ENCODE measurements at places on chromosomes 12 and 14. TPM values are rescaled to one million over a fixed set of nuclear protein-coding genes. Genes with fewer than 3 reads are reported as not detected.
A peak's percentile ranks its signal among the peaks of the same experiment; 100 is the strongest.

Gene MMP14
- total RNA-seq, result 361 TPM

DNA sequence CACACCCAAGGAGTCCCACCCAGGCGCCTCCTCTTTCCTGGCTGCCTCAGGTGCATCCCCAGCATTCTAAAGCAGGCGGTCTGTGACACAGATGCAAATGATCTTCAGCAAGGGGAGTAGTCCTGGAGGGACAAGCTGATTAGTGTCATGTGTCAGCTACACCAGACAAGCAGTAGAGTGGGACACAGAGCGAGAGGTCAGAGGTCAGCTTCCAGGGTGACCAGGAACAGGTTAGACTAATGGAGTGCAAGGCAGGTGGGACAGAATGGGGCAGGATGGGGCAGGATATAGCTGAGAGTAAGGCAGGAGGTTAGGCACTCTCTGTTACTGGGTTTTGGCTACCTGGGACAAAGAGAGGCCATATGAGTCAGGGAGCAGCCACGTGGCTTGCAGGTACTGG lies 534.0 kb downstream of the FUT8 start:
- H3K36me3 ChIP-seq, result no peaks in the 10 kb centered on the region
- no peaks in the 10 kb centered on the region for H3K27me3 ChIP-seq
- no peaks in the 10 kb centered on the region for H3K4me1 ChIP-seq
- no peak overlapping the region for H3K27ac ChIP-seq

Gene TMTC1
- 49.9 TPM for total RNA-seq

GRCh38 chr12:67780580-67781084 lies 132.1 kb downstream of the DYRK2 start:
- H3K27me3 ChIP-seq, result no peaks in the 10 kb centered on the region
- no peaks in the 10 kb centered on the region for H3K36me3 ChIP-seq
- no peaks in the 10 kb centered on the region for H3K4me1 ChIP-seq
- no peak for DNase-seq
- no peak overlapping the region for H3K27ac ChIP-seq

Gene PPM1H
- total RNA-seq, result 15.4 TPM

Gene RASSF3
- total RNA-seq, result 24.6 TPM

DNA sequence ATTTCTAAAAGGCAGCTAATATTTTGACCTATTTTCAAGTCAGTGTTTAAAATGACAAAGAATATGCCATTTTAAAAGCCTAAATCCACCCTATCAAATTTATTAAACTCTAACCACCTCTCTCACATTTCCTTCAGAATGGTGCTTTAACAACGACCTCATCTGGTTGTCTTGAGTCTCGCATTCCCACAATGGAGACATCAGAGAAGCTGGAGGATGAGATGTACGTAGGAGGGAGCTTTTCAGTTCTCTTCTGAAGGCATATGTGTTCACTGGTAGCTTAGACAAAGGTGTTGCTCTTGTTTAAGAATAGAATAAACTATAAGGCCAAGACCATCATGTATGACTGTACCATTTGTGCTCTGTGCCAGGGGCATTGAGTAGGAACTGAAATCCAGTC lies 82.9 kb downstream of the BCL2L14 start:
- H3K27me3 ChIP-seq, result no peaks in the 10 kb centered on the region
- peaks cover under 1% of the 10 kb centered on the region for H3K36me3 ChIP-seq
- H3K4me3 ChIP-seq, result no peak overlapping the region
- H3K27ac ChIP-seq, result no peak overlapping the region
- no peaks in the 10 kb centered on the region for H3K4me1 ChIP-seq

GRCh38 chr12:16229676-16230075 lies 47.8 kb downstream of the SLC15A5 start:
- no peak overlapping the region for H3K4me3 ChIP-seq
- no peaks in the 10 kb centered on the region for H3K36me3 ChIP-seq
- no peak for DNase-seq
- no peaks in the 10 kb centered on the region for H3K27me3 ChIP-seq
- H3K27ac ChIP-seq, result no peak overlapping the region

GRCh38 chr12:26863515-26863914 lies 30.5 kb upstream of the ITPR2 start:
- H3K27me3 ChIP-seq, result no peaks in the 10 kb centered on the region
- no peaks in the 10 kb centered on the region for H3K4me1 ChIP-seq
- H3K4me3 ChIP-seq, result no peak overlapping the region
- no peak overlapping the region for H3K27ac ChIP-seq
- no peaks in the 10 kb centered on the region for H3K36me3 ChIP-seq
- DNase-seq, result no peak

Gene PTPN6
- 28.0 TPM for total RNA-seq

Gene CD163L1
- total RNA-seq, result 0.33 TPM

GRCh38 chr12:130429656-130430505 lies 92.2 kb downstream of the PIWIL1 start:
- H3K36me3 ChIP-seq, result no peaks in the 10 kb centered on the region
- peak; percentile 28 for DNase-seq
- no peak overlapping the region for H3K27ac ChIP-seq
- H3K4me1 ChIP-seq, result no peaks in the 10 kb centered on the region
- H3K27me3 ChIP-seq, result no peaks in the 10 kb centered on the region

- H3K4me1 ChIP-seq, result no peaks in the 10 kb centered on the region
- H3K4me3 ChIP-seq, result no peak overlapping the region
Measured at GRCh38 chr12:74292351-74293194, 245.1 kb upstream of the ATXN7L3B start.

DNA sequence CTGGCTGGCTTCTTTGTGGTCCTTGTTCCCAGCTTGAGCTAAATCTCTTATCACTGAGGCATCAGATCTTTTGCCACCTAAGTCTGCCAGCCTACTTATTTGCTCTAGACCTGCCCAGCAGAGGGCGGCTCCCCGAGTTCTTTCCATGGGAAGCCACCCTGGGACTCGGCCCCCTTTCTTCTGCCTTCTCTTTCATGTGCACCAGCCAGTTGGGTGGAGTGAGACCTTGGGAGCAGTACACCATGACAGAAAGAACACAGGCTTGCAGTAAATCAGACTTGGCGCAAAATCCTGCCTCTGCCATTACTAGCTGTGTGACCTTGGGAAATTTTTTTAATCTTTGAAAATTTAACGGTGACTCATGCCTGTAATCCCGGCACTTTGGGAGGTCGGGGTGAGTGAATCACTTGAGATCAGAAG lies 7.4 kb downstream of the SMAGP start:
- no peaks in the 10 kb centered on the region for H3K27me3 ChIP-seq
- H3K4me1 ChIP-seq, result no peaks in the 10 kb centered on the region
- no peak for DNase-seq
- H3K36me3 ChIP-seq, result no peaks in the 10 kb centered on the region

Gene GALNT16
- total RNA-seq, result 20.6 TPM

Gene IL31
- not detected for total RNA-seq

GRCh38 chr14:55518391-55518790 lies 61.6 kb upstream of the KTN1 start:
- H3K27ac ChIP-seq, result peak overlapping the region; percentile 32

GRCh38 chr14:26917086-26917485 lies 319.3 kb upstream of the NOVA1 start:
- no peak for DNase-seq
- no peaks in the 10 kb centered on the region for H3K36me3 ChIP-seq
- no peak overlapping the region for H3K4me3 ChIP-seq
- no peak overlapping the region for H3K27ac ChIP-seq

- no peaks in the 10 kb centered on the region for H3K27me3 ChIP-seq
- H3K27ac ChIP-seq, result no peak overlapping the region
- no peak for DNase-seq
- H3K36me3 ChIP-seq, result no peaks in the 10 kb centered on the region
Measured at GRCh38 chr12:68368327-68368726, 36.2 kb upstream of the MDM1 start.

DNA sequence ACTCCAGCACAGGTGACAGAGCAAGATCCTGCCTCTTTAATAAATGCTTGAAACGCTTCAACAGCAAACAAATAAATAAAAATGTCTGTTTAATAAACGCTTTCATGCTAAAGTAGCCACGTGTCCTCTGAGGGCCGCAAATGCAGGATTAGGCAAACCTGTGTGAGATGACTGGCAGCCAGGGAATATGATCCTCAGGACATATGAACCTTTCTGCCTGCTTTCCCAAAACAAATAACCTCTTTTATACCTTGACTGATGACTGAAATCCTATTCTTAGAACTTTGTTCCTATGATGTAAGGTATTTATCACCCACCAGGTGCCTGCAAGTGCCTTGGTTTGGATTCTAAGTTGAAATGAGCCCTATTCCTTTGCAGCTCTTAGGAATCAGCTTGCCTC lies 14.5 kb upstream of the FLVCR2 start:
- no peak for DNase-seq
- no peaks in the 10 kb centered on the region for H3K4me1 ChIP-seq
- no peak overlapping the region for H3K27ac ChIP-seq
- H3K36me3 ChIP-seq, result no peaks in the 10 kb centered on the region
- H3K27me3 ChIP-seq, result no peaks in the 10 kb centered on the region

Gene RNASE3
- total RNA-seq, result not detected

DNA sequence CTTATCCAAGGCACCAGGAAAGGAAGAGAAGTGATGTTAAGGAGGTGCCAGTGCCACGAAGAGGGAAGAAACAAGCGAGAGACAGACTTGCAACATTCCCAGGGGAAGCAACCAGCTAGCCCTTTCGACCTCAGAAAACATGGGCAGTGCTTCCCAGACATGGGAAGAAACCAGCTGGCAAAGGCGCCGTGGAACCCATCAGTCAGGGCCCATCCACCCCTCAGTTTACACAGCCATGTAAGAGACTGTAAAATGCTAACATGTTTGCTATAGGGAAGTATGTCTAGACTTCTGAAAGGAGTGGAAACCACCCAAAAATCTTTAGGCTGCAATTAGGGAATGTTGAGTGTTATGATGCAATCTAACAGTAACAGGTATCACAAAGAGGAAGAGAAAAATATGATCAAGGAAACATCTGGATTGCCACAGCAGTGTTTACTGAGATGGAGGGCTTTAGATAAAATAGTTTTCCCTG lies 26.3 kb downstream of the ANAPC5 start:
- no peak for DNase-seq
- H3K4me3 ChIP-seq, result no peak overlapping the region

Gene TGM1
- 18.7 TPM for total RNA-seq

DNA sequence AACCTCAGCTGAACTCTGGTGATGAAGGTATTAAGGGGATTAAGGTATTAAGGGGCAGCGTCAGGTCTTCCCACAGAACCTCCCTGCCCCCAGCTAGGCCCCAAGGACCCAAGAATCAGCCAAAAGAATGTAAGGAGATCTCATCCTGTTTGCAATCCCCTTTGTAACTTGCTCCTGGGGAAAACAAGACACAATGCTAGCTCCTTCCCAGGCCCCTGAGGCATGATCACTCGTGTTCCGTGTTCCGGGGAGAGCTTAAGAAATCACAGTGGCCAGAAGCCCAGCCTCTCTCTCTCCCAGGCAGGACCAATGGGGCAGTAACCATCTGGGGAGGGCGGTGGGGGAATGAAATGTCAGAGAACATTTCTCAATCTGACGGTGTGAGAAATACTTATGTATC lies 33.2 kb downstream of the PIGH start:
- peak overlapping the region; percentile 50 for H3K27ac ChIP-seq
- H3K4me1 ChIP-seq, result no peaks in the 10 kb centered on the region
- no peaks in the 10 kb centered on the region for H3K27me3 ChIP-seq
- no peaks in the 10 kb centered on the region for H3K36me3 ChIP-seq

- no peaks in the 10 kb centered on the region for H3K4me1 ChIP-seq
- H3K27ac ChIP-seq, result no peak overlapping the region
- no peaks in the 10 kb centered on the region for H3K27me3 ChIP-seq
- no peak overlapping the region for H3K4me3 ChIP-seq
- H3K36me3 ChIP-seq, result no peaks in the 10 kb centered on the region
- DNase-seq, result no peak
Measured at GRCh38 chr12:4828176-4828575, 81.5 kb upstream of the KCNA1 start.

Gene FGF23
- not detected for total RNA-seq

DNA sequence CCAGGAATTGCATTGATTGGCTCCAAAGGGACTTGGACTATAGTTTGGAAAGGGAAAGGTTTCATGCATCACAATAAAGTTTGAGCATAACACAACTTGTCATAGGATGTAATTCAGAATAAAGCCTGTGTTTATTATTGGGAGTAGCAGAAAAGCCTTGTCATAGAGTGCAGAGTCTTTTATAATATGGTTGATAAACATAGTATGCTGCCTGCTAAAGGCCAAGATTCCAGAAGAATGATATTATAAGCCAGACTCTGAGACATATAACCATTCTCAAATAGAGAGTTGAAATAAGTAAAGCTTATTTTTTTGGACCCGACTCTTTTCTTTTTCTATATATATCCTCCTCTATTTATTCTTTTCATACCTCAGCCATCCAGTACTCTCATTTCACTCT lies 207.3 kb downstream of the LRIG3 start:
- H3K36me3 ChIP-seq, result no peaks in the 10 kb centered on the region
- DNase-seq, result no peak
- no peak overlapping the region for H3K27ac ChIP-seq
- no peaks in the 10 kb centered on the region for H3K27me3 ChIP-seq

DNA sequence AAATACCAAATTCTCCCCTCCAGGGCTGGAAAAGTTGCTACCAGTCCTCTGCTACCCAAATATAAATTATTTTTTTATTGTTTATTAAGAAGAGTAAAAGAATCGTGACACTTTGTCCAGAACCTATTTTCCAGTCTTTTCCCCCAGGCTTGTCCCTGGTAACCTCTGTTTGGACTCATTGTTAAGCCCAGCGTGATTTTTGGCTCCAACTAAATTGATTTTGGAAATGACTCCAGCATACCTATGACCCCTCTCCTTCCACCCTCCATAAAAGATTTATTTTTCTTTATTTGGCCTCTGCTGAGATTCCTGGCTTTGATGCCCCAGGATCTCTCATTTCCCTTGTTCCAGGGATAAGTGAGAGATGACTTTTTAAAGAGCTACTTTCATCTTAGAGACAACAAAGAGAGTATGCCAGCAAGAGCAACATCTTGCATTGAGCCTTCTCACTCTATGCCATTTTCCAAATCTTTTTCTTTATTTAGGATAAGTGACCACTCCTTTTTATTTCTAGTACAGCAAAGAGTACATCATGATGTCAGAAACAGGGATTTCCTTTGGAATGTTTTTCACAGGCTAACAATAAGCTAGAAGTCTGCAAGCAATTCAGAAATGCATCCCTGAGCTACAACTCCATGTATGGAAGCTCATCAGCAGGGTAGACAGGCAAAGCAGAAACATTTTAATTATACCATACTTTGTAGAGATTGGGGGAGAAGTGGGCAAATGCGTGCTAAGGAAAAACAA lies 75.8 kb downstream of the DAD1 start:
- no peaks in the 10 kb centered on the region for H3K27me3 ChIP-seq
- H3K4me3 ChIP-seq, result no peak overlapping the region
- peak; percentile 33 for DNase-seq
- H3K27ac ChIP-seq, result peak overlapping the region; percentile 73

Gene ATP5MC2
- 306 TPM for total RNA-seq

GRCh38 chr14:103067231-103067954 lies 10.0 kb upstream of the CDC42BPB start:
- H3K4me1 ChIP-seq, result no peaks in the 10 kb centered on the region
- DNase-seq, result no peak
- no peak overlapping the region for H3K27ac ChIP-seq

Gene RPS6KL1
- total RNA-seq, result 3.3 TPM

Gene PRKAG1
- total RNA-seq, result 54.0 TPM

- H3K27ac ChIP-seq, result no peak overlapping the region
- no peaks in the 10 kb centered on the region for H3K4me1 ChIP-seq
- H3K4me3 ChIP-seq, result no peak overlapping the region
- no peak for DNase-seq
- H3K36me3 ChIP-seq, result no peaks in the 10 kb centered on the region
Measured at GRCh38 chr12:121503395-121503794, 77.4 kb downstream of the KDM2B start.
